ENCODE measurements at places on chromosomes 1 and 21.

DNA sequence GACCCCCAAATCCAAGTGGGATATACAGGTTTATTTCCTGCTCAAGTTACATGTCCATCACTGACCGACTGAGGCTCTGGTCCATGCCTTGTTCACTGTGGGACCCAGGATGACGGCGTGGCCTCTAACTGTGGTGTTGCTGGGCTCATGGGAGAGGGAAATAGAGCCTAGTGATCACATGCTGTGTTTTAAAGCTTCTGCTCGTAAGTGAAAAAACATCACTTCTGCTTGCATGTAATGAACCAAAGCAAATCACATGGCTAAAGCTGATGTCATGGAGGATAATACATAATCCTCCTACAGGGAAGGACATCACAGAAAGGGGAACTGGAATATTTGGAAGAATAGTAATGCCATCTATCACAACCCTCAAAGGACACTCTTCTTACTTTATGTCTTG is 107.6 kb downstream of the FASLG start:
- DNase-seq: no peak

DNA sequence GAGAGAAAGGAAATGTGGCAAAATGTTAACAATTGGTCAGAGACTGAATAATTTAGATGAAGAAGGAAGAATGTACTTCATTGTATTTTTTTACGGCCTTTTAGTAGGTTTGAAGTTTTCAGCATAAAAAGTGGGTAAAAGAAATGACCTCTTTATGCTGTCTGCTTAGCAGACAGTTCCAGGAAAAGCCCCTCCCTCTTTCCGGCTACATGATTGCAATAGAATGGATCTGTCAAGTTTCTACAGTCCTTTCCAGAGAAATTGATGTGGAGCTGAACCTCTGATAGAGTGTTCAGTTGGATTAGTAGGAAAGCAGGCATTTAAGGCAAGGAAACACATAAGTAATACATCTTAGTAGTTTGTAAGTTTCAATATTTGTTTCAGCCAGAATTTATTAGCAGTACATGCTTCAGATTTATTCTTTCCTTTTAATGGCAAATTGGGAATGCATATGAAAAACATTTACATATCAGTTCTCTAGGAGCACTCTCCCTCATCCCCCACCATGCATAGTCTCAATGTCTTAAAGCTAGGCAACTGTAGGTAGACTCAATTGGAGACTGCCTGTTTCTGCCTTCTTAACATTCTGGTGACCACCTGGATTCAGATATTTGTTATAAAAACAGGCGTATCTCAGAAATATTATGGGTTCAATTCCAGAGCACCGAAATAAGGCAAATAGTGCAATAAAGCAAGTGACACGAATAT is 36.4 kb downstream of the HS2ST1 start:
- DNase-seq: no peak

DNA sequence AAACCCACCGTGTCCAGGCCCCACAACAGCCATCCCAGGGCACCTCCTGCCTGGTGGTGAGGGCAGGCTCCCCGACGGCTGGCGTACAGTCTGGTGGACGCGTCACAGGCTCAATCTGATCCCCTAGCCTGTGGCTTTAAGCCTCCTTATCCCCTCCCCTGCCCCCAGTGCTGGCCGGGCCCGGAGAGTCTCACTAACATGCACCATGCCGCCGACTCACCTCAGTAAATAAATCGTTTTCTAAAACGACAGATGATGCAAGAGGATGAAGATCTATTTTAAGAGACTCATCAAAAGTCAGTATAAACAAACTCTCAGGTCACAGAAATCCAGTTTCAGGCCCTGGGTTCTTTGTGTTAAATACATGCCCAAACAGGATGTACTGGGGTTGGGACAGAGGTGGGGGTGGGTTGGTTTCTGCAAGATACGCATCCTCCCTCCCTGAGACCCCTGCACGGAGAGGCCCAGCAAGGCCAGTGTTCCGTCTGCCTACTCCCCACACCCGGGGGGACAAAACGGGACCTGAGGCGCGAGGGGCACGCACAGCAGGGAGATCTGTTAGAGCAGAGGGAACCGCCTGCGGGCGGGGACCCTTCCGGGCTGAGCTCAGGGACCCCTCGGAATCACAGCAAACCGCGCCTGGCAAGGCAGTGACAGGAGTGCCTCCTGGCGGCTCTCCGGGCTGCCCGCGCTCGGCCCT is 3.1 kb downstream of the PANK4 start:
- no peak for DNase-seq

- DNase-seq: no peak
Measured at GRCh38 chr21:20652846-20653245, 345.4 kb upstream of the NCAM2 start.

DNA sequence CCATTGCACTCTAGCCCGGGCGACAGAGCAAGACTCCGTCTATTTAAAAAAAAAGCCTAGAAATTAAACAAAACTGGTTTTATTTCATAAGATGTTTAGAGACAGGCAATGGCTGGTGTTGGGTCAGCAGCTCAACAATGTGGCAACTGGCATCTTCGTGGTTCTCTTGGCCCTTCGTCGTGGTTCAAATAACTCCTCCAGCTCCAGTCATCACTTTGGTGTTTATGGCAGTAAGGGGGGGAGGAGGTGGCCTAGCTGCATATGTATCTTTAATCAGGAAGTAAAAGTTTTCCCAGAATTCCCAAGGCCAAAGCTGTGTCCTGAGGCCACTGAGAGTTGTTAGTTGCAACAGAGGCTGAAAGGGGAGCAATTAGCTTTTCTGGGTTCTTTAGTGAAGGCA is 13.0 kb upstream of the LTN1 start:
- no peak for DNase-seq

GRCh38 chr1:100461222-100461621 is 76.7 kb upstream of the GPR88 start:
- no peak for DNase-seq

DNA sequence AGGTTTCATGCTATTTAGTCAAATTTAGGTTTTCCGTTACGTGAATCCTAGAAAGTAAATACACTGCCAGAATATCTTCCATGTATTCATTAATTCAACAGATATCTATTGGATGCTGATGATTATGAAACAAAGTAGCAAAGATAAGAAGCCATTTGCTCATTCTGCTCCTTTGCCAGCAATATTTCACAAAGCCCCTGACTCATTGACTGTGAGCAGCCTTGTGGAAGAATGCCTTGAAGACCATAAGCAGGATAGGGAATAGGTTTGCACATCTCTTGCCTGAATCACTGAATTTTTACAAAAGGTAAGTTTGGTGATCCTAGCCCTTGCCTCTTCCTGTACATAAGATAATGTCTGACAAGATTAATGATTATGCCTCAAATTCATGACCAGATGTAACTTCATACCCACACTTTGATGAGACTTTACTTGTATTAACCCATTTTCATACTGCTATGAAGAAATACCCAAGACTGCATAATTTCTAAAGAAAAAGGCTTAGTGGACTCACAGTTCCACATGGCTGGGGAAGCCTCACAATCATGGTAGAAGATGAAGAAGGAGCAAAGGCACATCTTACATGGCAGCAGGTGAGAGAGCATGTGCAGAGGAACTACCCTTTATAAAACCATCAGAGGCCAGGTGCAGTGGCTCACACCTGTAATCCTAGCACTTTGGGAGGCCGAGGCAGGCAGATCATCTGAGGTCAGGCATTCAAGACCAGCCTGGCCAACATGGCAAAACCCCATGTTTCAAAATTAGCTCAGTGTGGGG is 1.6 kb upstream of the PIGK start:
- no peak for DNase-seq

DNA sequence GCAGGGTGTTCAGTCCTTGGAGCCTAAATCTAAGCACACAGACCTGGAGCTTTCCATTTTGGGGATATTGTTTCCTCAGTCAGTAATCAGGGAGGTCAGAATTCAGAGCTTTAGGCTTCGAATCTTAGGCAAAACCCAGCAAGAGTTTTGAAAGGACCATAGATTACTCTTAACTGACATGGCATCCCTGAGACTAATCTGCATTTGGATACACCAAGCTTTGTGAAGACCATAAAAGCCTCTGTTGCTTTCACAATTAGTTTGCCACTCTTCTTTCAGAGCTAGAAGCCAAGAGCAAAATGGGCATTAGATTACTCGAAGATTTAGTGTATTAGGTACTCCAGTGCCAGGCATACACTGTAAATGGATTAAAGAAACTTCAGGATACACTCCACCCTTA is 131.8 kb upstream of the GREM2 start:
- no peak for DNase-seq

DNA sequence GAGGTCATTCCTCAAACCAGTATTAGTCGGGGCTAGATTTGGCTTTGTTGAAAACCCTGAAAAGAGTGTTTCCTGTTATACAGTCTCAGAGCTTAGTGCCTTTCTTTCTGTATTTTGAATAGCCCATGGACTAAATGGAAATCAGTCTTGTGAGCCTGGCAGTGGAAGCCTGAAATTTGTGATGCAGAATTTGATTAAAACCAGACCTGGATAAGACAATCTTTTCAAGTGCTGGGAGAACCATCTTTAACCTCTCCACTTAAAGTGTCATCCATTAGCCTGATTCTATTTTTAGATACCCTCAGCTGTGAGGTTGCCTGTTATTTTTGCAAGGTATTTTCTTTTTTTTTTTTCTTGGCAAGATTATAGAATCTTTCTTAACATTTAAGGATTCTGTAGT is 19.5 kb downstream of the ACTN2 start:
- DNase-seq: no peak

DNA sequence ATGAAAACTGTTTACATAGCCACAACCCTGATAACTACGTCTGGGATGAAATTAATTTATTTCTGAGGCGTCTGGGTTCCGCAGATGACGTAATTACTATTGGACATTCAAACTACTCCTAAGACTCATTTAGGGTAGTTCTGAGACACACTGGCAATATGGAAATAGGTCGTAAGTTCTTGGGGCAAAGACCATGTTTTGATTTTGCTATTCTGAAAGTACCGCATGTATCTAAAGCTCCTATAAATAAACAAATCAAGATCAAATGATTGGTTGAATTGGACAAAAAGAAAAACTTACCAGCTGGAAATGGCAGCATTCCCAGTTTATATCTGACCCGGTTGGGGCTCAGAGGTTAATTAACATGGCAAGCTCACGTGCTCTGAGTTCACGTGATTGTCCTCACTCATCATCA is 74.3 kb downstream of the DHRS3 start:
- DNase-seq: no peak

DNA sequence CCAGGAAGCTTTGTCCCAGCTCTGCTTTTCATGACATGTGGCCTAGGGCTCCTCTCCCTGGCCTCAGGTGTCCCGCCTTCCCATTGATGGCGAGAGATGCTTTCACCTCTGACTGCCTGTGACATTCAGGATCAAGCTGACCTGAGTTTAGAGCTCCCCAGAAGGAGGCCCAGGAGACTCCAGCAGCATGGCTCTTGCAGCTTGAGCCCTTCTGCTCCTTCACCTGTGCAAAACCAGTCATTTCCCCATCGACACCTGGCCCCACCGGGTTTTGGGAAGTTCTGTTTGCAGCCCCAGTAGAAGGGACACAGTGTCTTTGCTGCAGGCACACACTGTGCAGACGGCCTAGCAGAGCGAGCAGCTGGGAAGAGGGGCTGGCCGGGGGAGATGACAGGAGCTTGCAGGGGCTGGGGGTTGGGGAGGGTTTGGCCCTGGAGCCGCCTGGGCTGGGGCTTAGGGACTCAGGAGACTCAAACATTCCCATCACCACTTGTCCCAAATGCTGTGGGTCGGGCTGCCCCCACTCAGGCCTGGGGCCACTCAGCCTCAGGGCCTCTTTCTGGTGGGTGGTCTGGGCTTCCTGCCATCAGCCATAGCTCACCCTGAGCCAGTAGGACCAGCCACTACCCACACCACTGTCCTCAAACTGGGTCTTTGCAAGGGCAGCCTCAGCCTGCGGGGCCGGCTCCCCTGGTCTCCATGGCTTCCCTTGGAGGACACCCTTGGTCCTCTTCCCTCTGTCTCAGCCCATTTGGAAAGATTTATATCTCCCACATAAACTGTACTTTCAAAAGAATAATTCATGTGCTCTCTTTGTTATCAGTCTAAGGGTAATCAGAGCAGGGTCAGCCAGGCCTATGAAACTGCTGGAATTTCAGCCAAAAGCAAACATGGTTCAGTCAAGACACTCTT is 3.8 kb upstream of the EDN2 start:
- DNase-seq: no peak

DNA sequence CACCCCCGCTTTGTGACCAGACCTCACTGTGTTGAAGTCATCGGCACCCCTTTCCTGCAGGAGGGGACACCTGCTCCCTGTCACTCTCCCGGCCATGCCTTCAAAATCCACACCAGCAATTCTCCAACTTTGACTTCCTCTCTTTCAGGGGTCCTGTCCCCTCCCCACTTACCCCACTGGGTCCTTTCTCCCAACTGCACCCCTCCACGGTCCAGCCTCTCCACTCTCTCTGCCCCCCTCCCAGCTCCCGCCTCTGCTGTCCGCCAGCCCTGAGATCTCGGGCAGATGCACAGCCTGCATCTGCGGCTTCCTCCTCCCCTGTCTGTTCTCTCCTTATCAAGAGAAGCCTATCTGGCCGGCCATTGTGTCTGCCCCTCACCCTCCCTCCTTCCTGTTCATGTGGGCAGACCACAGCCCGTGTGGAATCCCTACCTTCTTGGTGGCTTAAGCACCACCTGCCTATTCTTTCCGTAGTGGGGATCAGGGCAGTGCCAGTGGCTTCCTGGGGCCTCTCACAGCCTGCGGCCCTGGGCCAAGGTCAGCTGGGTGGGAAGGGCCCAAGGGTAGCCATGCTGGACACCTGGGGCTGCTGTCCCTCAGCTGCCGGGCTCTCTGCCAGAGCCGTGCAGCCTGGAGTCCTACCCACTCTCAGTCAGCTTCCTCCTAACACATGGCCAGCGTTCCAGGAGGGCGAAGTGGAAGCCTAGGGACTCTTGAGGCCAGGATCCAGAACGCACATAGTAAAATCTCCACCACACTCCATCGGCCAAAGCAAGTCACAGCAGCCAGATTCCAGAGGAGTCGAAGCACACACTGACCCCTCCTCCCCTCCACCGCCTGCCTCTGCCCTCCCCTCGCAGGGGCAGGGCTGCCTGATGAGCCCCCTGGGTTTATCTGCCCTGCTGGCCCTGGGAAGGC is 5.1 kb upstream of the HES4 start:
- DNase-seq: no peak

- no peak for DNase-seq
Measured at GRCh38 chr1:169584483-169585144, 1.7 kb downstream of the F5 start.

DNA sequence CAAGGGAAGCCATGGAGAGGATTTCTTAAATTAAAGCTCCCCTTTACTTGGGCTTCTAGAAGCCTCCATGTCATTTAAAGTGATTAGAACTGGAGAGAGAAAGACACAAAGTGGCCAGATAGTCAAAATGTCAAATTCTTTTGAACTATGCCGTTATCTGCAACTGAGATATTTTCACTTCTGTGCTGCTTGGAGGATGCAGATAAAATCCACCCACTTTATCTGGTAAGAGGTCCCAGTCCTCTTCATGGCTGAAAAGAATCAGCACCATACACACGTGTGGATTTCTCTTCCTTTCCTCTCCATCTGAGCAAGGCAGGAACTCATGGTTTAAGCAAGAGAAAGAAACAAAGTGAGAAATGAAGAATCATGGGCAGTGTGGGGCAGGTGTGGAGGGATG is 276.9 kb upstream of the RUNX1 start:
- no peak for DNase-seq
